NCI-H1930 (cell line): ENCODE measurements at places on chromosomes 11 and 22.

DNA sequence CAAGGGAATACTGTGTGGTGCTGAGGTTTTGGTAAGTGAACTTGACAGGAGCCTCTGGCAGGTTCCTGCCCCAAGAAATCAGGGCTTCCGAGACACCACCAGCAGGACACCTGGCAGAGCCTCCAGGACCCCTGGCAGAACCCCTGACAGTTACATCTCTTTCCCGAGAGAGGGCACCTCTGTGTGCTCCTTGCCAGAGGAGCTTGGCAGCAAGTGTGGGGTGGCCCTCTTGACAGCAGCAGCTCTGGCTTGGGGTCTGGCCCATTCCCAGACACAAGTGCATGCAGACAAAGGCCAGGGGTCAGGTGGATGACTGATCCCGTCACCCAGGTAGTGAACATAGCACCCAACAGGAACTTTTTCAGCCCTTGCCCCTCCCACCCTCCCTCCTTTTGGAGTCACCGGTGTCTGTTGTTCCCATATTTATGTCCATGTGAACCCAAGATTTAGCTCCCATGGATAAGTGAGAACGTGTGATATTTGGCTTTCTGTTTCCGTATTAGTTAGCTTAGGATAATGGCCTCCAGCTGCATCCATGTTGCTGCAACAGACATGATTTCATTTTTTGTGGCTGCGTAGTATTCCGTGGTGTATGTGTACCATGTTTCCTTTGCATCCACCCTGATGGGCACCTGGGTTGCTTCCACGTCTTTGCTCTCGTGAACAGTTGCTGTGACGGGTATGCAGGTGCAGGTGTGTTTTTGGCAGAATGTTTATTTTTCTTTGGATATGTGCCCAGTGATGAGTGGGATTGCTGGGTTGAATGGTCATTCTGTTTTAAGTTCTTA is 21.2 kb upstream of the OSBPL5 start:
- DNase-seq = no peak

DNA sequence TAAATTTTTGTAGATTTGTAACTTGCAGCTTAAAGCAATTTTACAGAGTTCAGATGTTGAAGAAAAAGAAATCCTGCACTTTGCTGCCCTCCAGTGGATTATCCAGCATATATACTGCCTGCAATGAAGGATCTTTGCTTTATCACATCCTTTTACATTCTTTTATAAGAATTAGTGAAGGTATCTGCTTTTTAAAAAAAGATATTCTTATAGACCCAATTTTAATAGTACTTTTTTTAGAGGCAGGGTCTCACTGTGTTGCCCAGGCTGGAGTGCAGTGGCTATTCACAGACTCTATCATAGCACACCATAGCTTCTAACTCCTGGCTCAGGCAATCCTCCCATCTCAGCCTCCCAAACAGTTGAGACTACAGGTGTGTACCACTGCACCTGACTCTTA is 60.7 kb downstream of the TTC17 start:
- peak; percentile 13 for DNase-seq

DNA sequence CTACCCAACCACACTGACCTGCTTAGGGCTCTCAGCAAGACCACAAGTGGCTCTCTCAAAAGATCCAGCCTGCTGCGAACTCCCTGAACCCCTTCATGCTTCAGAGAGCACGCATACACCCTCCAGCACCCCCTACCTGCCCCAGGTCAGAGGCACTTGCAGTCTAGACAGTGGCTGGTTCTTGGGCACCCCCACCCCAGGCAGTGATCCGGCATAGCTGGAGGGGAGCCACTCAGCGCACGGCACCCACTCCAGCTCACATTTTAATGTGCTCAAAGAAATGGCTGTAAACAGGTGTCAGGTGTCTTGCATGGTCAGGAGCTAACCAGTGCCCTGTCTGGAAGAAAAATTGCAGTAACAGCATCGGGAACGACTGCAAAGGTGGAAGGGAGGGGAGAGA is 140.8 kb downstream of the PKNOX2 start:
- DNase-seq = no peak

GRCh38 chr11:124896821-124897391 is 759 bp downstream of the ROBO4 start:
- no peak for DNase-seq

- DNase-seq = no peak
These were observed 27.3 kb upstream of the KRTAP5-6 start for GRCh38 chr11:1669546-1670218.

DNA sequence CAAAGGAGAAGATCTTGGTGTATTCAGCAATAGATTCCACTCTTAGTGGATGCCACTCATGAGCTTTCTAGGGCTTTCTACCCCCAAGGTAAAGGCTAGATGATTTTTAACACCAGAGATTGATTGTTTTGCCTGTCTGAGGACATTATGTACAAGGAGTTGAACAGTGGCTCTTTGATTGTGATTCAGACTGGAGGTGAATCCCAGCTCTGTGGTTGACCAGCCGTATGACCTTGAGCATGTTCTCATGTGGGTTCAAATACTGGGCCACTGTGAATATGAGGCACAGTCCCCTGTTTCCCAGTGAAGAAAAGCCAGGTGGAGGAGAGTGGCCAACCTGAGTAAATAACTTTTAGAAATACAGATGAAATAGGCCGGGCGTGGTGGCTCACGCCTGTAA is 24.0 kb upstream of the PARVB start:
- no peak for DNase-seq

- no peak for DNase-seq
These were observed 48.5 kb downstream of the PPP6R3 start for GRCh38 chr11:68509066-68509465.

- DNase-seq = no peak
These were observed 4.8 kb downstream of the CCDC88B start for GRCh38 chr11:64344787-64345186.

DNA sequence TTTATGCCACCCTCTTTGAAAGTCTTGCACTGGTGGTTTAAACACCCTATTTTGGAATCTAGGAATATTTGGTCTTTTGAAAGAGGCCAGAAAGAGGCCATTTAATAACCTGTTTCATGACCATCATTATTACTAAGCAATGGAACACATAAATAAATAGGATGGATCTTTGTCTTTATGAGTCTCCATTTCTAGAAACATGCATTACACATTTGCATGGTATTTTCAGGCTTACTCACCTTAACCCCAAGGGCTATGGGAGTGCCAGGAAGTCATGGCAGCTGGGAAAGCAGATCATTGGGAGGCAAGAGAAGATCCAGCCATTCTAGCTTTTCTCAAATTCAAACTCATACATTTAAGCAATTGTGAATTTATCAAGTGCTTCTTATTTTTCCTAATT is 185.8 kb upstream of the POU2AF2 start:
- DNase-seq = no peak

DNA sequence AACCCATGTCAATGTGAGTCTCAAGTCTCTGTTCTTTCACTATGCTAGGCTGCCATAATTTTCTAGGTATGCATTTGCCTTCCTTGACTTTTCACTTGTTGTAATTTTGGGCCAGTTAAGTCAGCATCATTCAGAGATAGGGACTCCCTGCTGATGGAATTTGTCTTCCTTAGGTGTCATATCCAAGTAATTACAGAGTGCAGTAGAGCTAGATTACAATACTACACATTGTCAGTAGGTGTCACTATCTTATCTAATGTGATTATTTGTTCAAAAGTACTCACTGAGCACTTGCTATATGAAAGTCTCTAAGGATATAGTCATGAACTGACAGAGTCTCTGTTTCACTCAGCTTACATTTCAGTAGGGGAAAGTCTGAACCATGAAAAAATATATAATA is 25.0 kb upstream of the SYN3 start:
- DNase-seq = no peak

- no peak for DNase-seq
These were observed 40.9 kb upstream of the SCUBE2 start for GRCh38 chr11:9132203-9132878.

- DNase-seq = no peak
These were observed 288.1 kb downstream of the DYNC2H1 start for GRCh38 chr11:103397369-103397768.

DNA sequence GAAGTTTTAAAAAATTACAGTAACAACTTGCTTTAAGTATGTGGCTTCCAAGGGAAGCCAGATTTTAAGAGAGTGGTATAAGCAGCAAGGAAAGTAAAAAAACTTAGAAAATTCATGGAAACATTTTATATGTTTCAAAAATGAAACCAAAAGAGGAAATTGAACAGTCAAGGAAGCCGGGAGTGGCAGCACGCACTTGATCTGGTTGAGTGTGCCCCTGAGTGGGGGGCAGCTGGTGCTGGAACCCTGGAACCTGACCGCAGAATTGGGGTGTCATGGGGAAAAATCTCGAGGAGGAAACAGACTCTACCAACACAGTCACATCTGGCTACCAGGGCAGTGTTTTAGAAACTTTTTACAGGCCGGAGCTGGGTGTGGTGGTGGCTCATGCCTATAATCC is 14.0 kb downstream of the MICALL1 start:
- no peak for DNase-seq

GRCh38 chr11:130839981-130840666 is 76.2 kb downstream of the SNX19 start:
- no peak for DNase-seq

- no peak for DNase-seq
These were observed 894.2 kb downstream of the NTM start for GRCh38 chr11:132264616-132265015.

DNA sequence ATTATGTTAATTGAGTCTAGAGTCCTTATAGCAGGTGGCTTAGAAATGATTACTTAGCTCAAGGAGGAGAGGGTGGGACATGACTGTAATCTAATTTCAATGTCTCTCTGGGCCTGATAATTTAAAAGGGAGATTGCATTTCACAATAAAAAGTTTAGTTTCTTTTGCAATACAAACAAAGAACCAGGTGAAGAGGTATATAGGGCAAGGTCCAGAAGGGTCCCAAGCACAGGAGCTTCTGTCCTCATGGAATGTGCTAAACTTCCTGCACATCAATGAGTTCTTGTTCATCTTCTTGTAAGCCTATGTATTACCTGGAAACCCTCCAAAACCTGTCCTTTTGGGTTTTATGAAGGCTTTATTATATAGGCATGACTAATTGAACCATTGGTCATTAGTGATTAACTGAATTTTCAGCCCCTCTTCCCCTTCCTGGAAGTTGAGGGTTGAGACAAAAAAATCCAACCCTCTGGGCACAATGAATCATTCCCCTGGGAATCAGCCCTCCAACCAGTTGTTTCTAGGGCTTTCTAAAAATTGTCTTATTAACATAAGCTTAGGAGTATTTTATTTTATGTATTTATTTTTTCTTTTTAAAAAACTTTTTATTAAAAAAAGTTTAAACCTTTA is 37.6 kb downstream of the MS4A2 start:
- DNase-seq = no peak

- DNase-seq = no peak
These were observed 99.2 kb upstream of the FGF3 start for GRCh38 chr11:69918231-69918937.

DNA sequence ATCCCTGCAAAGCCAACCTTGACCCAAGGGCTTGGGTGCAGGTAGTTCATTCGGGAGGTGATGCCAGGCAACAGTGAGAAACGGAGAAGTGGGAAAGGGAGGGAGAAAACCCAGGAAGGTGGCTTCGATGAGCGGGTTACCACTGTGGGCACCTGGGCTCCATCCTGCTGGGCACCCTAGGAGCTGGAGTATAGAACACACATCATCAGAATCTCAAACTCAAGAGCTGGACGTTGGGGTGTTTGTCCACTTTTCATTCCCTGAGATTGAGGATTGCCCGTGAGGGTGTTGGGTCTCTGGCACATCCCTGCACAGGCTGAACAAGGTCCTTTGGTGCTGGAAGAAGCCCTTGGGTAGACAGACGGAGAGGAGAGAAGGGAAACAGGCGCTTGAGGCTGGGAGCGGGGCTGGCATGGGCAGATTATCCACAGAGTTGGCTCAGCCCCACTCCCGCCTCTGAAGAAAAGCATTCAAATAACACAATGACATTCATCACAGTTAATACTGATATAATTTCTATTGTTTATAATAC is 70.4 kb downstream of the LRRC32 start:
- no peak for DNase-seq

DNA sequence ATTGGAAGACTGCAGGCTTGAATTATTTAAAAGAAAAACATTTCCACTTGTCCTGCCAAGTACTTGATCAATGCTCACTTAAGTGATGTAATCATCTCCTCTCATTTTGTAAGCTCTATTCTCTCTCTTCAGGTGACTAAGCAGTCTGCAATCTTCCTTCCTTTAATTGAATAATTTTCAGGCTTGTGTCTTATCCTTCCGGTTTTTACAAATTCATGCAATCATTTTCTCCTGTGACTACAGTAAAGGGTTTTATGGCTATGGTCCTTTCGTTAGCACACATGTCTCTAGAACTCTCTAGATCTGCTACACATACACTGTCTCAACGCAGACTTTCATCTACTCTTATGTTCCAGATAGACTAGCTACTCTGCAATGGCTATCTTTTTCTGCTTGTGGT is 12.6 kb upstream of the UPB1 start:
- no peak for DNase-seq

- DNase-seq = peak; percentile 66
These were observed 31.6 kb downstream of the EIF3F start for GRCh38 chr11:8018484-8019313.

- no peak for DNase-seq
These were observed 25.1 kb downstream of the RNF185 start for GRCh38 chr22:31185056-31185455.

DNA sequence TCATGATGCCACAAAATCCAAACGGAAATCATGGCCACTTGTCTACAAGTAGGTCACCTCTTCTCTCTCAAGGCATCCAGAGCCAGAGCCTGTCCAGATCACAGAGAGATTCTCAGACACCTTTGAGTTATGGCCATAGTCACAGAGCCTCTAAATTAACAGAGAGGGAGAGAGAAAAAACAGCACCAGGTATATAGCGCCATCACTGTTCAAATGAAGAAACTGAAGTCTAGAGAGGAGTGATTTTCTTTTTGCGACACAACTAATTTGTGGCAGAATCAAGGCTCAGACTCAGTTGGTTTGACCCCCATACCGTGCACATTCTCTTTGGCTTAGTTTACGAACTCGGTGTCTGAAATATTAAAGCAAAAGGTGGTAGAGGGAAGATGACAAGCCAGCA is 512.9 kb downstream of the NTM start:
- DNase-seq = no peak

DNA sequence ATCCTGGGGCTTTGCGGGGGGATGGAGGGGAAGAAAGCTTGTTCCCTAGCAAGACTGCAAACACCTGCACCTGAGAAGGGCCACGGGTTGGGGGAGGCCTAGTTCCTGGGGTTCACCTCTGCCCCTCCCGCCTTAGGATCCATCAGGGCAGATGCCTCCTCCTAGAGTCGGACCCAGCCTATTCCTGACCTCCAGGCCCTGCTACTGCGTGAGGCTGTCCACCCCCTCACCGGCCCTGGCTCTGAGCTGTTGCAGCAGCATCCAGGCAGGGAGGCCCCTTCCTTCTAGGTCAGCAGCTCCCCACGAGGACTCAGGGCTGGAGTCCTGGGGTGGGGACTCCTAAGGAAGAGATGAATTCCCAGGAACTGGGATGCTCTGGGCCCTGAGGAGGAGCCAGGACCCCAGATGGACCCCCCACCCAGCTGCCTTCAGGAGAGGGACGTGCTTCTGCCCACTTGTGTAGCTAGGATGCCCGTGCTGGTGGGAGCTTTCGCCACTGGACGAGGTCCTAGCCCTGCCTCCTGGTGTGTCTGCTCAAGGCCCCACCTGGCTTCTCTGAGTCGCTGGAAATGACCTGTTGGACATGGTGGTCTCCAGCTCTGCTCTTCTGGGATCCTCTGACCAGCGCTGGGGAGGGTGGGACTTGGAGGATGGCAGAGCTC is 10.3 kb downstream of the MRGPRF start:
- DNase-seq = no peak

GRCh38 chr11:95699631-95700470 is 89.7 kb downstream of the FAM76B start:
- no peak for DNase-seq
